ENCODE measurements at places on chromosomes 12 and 14. TPM values are rescaled to one million over a fixed set of nuclear protein-coding genes. Genes with fewer than 3 reads are reported as not detected.

DNA sequence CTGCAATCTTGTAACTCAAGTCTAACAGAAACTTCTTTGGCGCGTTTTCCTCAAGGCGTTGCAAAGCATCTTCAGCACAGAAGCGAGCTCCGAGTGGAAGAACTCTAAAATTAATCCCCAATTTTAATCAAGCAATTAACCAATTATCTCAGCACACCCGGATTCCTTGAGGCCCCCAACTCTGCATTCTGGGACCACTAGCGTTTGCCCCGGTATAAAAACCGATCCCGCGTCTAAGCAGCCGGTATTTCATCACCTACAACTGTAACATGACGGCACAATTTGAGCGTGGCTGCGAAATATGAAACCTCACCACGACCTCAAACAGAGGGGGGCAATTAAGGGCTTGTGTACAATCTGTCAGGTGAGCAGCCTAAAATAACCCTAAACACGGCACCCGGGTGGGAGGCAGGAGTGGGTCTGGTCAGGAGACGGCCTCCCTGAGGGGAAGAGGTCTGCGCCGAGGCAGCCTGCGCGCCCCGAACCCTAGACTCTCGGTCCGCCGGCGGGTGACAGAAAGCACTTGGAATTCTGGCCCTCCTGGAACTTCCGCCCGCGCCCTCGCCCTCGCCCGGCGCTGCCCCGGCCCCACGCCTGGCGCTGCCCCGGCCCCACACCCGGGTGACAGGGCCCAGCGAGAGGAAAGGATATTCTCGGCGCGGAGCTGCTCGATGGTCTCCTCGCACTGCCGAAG lies 594 bp downstream of the ZCCHC8 start:
- peak; percentile 53 for ATAC-seq

B4GALNT1 gene
- 34.0 TPM for total RNA-seq

DNA sequence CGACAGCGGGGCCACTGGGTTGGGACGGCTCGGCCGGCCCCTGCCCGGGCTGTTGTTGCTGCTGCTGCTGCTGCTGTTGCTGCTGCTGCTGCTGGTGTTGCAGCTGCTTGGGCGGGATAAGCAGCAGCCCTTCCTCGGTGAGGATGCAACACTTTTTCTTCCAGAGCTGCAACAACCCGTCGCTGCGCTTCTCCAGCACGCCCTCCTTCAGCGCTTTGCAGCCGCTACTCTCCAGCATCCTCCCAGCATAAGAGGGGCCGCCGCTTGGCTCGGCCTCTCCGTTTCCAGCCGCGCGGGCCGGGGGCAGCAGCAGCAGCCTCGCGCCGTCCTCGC lies 529 bp downstream of the PHLDA1 start:
- ATAC-seq = peak; percentile 22

- ATAC-seq = no peak
Observed at GRCh38 chr12:11749943-11750690, 100.6 kb downstream of the ETV6 start.

GRCh38 chr12:131038961-131039950 lies 85.5 kb downstream of the ADGRD1 start:
- ATAC-seq = no peak

DNA sequence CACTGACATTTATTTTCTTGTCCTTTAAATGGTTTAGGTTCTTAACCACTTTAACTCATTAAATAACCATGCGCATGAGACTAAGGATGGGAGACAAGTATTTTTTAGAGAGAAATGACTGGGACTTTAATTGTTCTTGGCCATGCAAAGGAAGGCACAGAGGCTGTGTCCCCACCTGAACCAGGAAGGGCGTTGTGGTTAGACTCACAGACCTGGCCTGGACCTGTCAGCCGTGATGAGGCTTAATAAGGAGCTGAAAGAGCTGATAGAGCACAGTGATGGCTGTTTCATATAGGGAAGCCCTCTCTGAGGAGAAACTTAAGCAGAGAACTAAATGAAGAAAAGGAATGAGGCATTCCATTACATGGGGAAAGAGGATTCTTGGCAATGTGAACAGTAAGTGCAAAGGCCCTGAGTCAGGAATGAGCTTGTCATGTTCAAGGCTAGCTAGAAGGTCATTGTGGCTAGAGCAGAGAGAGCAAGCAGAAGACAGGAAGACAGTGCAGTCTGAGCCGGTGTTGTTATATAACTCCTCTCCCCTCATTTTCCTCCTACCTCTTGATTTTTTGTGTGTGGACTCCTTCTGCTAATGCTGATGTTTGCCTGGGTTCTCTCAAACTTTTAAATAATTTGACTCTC lies 74.4 kb upstream of the ANO4 start:
- ATAC-seq = no peak
